ENCODE measurements at places on chromosomes 3 and 15.
A peak's percentile ranks its signal among the peaks of the same experiment; 100 is the strongest.

DNA sequence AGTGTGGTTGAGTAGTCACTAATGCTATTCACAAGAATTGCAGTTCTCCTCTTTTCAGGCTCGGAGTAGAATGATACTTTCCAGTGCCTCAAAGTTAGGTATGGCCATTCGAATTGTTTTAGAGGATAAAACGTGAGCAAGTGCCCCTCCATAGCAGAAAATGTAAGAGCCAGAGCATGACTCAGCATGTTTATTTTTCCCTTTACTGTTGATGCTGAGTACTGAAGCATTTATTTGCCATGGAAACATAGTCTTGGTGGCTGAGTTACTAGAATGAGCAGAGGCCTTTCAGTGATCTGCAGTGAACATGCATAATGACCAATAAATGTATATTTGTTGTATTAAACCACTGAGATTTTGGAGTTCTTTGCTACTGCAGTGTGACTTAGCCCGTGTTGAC, 540.6 kb downstream of the NLGN1 start:
- DNase-seq: peak; percentile 65

DNA sequence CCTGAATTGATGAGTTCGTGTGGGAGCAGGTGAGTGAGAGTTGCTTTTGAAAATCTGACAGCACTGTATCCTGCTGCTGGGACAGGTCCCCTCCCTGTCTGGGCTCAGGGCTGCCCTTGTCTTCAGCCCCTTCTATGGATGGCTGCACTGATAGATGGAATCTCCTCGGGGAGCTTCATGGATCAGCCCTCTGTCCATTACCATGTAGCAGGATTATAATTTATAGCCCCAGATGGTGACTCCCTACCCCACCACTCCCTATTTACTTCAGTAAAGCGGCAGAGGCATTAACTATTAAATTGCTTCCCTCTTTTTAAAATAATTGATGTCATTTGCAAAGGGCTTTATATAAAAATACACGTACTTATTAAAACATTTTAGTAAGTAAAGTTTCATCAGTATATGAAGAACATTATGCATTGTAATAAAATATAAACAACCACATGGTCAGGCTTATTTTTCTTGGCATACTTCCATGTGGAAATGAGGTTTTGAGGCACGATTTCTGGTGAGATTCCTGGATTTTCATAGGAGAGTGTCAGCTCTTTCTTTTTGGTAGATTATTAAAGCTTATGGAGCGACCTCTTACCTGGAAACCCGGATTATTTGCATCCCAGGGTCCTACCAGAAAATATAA, 38.5 kb downstream of the MAP3K13 start:
- DNase-seq: peak; percentile 81

GRCh38 chr3:138960417-138960852, 13.4 kb downstream of the FOXL2NB start:
- DNase-seq: no peak

- no peak for DNase-seq
Measured at GRCh38 chr15:31256378-31257265, 70.0 kb upstream of the KLF13 start.

GRCh38 chr3:147407498-147408187, 1.3 kb upstream of the ZIC4 start:
- DNase-seq: no peak

DNA sequence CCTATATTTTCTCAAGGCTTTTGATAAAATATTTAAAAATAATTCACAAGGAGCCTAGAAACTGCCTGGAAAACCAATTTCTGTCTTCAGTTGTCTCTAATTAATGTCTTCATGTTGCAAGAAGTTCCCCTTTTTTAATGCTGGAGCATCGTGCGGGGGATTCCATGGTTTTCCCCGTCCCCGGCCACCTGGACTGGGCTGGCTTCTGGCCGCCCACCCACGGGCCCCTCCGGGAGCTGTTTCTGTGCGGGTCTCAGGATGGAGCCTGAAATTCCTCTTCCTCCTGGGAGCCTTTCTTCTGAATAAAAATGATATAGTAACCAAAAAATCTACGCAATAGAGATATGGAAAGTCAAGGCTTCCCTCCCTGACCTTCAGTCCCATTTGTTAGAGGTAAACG, 8.1 kb upstream of the LRRK1 start:
- no peak for DNase-seq

GRCh38 chr15:72785432-72785831, 1.9 kb upstream of the ADPGK start:
- no peak for DNase-seq

DNA sequence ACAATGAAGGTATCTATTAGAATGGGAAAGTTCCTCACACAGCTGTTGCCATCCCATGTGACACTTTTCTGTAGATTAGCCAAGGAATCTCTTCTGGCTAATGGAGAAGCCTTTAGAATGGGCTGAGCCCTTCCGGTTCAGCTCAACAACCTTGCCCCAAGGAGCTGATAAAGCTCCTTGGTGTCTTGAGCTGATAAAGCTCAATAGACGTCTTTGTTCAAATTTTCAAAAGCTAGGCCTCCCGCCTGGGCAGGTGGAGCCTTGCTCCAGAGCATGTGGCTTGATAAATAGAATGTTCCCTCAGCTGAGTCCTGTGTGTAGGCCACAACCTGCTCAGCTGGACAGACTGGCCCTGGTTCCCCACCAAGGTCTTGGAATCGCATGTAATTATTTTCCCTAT, 7.2 kb upstream of the BNIP2 start:
- no peak for DNase-seq

GRCh38 chr15:72958634-72959033, 93.6 kb upstream of the NEO1 start:
- DNase-seq: no peak

DNA sequence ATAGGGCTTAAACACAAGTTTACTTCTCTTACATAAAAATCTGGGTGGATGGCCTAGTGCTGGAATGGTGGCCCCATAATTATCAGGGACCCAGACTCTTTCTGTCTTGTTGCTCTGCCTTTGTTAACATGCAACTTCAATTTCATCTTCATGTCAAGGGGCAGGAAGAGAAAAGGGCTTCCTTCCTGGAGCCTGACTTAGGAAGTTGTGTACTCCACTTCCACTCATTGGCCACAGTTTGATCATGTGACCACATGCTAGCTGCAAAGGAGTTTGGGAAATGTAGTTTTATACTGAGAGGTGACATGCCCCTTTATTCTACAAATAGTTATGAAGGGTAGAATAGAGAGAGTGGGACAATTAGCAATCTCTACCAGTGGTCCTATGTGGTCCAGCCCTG, 39.3 kb downstream of the RHCG start:
- DNase-seq: no peak

DNA sequence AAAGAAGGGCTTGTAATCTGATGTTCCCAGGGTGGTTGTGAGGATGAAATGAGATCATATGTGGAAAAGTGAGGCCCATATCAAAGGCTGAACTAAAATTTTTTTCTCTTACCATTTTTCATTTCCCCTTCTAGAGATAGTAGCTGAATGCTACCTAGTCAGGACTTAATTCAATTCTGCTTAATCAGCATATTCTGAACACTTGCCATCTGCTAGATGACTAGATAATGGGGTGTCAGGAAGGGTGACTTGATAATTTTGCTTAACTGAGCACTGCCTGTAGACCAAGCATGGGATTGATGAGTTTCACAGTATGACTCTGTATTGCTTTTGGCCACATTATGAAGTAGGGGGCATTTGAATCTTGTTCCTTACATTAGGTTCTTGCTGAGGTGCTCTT, 136.2 kb downstream of the CHST2 start:
- no peak for DNase-seq

- no peak for DNase-seq
Measured at GRCh38 chr3:185204894-185205293, 49.0 kb downstream of the EHHADH start.

GRCh38 chr15:68528626-68529290, 50.0 kb upstream of the CORO2B start:
- DNase-seq: no peak

DNA sequence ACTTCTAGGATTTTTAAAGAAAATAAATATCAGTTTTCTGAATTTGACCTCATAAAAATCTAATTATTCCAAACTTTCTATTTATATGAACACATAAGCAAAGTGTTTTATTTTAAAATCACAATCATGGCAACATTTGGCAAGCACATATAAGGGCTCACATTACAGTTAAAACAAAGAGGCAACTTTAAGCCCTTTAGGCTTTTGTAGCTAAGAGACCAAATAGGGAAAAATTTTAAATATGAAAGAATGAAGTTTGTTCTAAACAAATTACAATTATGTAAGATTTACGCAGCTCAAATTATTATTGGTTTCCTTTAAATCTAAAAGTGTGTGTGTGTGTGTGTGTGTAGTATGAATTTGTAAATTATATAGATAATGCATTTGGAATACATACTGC, 267.0 kb downstream of the ZIC4 start:
- no peak for DNase-seq

DNA sequence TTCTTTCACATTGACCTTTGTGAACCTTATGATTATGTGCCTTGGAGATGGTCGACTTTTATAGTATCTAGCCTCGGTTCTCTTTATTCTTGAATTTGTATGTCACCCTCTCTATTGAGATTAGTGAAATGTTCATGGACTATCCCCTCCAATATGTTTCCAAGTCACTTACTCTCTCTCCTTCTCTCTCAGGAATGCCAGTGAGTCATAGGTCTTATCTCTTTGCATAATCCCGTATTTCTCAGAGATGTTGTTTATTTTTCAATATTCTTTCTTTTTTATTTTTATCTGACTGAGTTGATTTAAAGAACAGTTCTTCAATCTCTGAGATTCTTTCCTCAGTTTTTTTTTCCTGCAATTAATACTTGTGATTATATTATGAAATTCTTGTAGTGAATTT, 411.6 kb upstream of the CADM2 start:
- no peak for DNase-seq

DNA sequence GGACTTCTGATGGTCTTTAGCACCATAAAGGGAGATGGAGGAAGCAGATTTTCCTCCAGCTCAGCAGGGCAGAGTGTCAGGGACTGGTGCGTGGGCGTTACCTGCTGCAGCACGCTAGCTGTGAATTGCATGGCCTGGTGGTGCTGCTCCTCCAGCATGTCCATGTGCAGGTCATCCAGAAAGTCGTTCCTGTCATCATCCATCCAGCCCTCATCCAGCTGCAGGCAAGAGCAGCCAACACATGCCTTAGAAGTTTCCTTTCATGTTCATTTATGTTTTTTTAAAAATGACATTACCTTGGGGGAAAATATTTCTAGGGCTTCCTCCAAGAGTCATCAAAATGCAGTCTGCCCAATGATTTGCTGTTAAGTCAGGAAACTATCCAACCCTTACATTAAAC, 239.2 kb downstream of the PDZRN3 start:
- DNase-seq: no peak

DNA sequence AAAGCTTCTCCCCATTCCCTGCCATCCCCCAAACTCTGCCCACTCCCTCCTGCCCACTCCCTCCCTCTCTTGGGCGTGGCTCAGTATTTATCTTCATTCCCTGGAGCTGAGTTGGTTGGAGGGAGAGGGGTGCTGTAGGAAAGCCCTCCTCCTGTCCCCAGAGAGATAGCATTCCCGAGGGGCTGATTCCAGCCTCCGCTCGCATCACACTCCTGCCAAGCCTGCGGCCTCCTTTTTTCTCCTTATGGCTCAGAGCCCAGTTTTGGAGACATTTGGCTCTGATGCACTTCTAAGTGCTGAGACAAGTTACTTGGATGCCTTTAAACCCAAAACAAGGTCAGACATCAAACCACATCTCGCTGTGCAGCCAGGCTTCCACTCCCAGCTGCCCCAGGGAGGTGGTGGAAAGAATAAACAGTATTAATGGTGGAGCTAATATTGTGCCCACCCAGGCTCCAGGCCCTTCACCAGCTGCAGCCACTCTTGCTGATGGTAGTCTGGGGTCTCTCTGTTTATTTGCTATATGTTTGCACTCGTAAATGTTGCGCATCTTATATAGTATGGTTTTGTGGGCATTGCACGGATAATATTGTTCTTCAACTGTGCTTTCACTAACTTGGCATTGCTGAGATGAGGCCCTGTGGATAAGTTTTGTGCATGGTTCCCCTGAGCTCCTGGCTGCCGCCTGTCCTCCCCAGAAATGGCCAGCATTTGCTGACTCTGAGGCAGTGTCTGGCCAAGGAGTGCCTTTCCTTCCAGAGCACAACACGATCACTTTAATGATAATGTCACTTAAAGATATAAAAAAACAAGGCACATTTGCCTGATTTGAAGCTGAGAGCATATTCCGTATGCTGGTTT, 157.2 kb downstream of the LRRC28 start:
- no peak for DNase-seq

DNA sequence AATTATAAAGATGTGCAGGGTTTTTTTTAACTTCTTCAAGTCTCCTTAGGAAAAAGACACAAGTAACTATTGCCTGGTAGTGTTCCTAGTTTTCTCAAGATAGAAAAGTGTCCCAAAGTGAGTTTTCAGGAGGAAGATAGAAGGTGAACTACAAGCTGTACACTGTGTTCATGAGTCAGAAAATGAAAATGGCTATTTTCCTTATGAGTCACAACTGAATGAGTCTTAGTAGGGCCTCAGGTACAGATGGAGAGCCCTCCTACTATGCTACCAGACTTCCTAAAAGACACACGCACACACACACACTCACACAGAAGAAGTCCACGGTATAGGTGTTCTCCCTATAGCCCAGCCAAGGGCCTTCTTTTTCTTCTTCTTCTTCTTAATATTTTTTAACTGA, 3.1 kb downstream of the MYO1E start:
- no peak for DNase-seq

- no peak for DNase-seq
Measured at GRCh38 chr3:76245622-76246021, 460.3 kb upstream of the ZNF717 start.

- no peak for DNase-seq
Measured at GRCh38 chr15:87575896-87576473, 680.6 kb downstream of the NTRK3 start.

DNA sequence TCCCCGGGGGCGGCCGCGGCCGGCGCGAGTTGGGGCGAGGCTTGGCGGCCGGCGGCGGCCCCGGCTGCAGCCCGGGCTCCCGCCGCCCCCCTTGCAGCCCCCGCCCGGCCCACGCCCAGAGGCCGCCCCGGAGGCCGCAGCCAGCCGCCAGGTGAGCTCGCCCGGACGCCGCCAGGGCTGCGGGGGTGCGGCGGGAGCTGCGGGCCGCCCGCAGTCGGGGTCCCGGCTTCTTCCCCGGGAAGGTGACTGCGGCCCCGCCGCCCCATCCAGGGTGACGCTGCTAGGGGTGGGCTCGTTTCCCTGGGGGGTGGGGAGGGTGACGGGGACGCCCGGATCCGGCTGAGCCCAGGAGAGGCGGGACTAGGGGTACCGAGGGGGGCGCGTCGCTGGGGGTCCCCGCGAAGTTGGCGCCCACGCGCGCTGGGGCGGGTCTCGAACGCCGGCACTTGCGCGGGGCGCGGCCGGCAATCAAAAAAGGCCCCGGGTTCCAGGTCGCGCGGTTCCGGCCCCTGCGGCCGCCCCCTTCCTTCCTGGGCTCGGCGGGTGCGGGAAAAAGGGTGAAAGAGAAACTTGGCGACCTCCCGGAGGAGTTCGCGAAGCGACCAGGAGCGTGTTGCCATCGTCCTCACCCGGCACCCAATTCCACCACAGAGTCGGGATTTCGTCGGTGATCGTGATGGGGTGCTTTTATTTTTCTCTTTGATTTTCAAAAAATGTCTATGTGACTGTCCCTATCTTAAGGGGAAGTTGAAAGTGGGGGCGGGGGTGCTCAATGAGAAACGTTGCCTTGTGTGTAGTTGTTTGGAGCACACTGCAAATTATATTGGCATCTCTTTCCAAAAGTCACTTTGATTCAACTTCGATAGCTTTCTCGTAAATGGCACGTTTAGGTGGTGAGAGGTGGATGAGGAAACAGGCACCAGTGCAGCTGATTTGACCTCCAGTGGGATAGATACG, 619 bp downstream of the ATXN7 start:
- DNase-seq: no peak
